ENCODE measurements at places on chromosomes 13 and 19.

- DNase-seq, result no peak
Observed at GRCh38 chr13:26051657-26052311, at the start of gene SHISA2. SHISA2 (minus strand) TSS chr13:26052016; CDS start chr13:26050975, 1,041 bp downstream.

- DNase-seq, result peak; percentile 88
Observed at GRCh38 chr19:17847538-17848366, at the start of gene JAK3. JAK3 (minus strand) TSS chr19:17847982; CDS start chr19:17844417, 3,565 bp downstream.

DNA sequence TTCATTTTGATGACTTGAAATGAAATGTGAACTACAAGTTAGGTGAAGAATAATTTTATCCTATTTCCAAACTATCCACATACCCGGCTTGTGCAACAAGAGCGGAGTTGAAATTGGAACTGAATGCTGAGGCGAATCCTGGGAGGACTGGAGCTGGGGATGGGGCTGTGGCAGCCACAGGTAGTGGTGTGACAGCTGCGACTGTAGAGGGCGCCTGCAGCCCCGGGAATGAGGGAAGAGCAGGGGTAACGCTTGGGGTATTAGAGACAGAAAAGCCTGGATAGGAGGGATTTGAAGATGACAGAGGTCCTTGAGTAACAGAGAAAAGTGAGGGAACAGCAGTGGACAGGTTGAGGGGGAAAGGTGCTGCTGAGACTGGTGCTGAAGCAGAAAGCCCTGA lies 22.0 kb upstream of the STOML3 start:
- DNase-seq, result no peak

GRCh38 chr13:32079587-32079986 lies 48.0 kb downstream of the FRY start:
- no peak for DNase-seq

DNA sequence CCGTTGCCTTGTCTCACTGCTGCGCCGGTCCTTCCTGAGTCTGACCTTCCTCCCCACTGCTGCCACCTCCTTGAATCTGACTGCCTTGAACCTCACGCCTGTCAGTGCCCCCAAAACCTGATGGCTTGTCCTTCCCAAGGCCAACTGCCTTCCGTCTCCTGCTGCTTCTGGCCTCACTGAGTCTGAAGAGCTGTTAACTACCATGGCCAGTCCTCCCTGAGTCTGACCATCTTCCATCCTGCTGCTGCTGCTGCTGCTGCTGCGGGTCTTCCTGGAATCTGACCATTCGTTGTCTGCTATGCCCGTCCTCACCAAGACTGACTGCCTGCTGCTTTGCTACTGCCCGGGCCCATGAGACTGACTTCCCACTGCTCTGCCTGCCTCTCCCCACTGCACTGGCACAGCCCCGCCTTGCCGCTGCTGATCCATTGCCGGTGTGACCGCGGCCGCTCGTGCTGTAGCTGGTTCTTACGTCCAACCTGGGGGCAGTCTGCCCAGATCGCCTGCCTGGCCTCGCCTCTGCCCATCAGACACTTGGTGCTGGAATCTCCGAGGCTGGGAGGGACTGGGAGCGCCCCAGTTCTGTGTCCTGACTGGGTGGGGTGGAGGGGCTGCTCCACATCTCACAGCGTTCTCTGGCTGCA lies 2.9 kb upstream of the RCN3 start:
- no peak for DNase-seq

DNA sequence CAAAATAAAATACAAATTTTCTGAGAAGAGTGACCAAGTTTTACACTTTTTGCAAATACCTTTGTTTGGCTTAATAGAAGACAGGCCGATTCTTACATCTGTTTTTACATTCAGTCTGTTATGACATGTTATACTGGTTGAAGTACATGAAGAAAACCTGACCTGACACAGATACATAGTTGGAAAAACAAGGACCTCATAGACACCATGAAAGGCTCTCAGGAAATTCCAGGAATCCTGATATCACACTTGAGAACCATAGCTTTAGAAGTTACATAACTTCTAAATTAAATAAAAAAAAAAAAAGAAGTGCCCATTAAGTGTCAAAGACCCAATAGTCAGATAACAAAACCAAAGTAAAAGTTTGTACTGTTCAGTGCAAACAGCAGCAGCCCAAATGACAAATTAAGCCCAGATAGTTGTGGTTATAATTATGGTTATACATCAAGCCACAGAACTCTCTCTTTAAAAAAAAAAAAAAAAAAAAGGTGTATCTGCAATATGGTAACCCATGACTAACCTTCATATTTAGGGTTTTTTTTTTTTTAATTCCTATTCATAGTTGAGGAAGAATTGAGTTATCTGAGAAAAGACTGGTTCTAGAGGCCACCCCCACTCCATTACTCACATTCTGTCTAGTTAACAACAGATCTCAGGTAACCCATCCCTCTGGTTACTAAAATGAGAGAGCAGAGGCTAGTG lies 19.8 kb downstream of the RBM26 start:
- DNase-seq, result no peak

- no peak for DNase-seq
Observed at GRCh38 chr13:102227741-102228140, 174.1 kb downstream of the FGF14 start.

DNA sequence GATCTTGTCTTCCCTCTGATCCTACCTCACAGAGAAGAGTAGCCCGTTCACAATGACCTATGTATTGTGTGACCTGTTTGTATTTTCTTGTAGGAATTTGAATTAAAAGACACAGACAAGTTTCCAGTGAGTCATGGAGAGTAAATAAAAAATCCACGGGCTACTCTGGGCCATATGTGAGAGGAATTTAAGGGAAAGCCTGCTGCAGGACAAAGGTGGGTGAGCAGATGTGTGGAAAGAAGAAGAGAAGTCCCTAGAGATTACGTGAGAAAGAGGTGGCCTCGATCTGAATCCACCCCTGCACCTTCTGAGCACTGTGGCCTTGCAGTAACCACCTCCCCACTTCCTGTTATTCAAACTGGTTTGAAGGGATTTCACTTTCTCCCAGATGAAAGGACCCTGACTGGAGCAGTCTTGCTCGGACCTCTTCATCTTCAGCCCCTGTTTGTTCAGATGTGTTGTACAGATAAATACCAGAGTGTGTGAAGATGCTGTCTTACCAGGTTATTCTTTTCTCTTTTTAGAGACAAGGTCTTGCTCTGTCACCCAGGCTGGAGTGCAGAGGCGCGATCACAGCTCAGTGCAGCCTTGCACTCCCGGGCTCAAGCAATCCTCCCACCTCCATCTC lies 205.4 kb downstream of the PDS5B start:
- DNase-seq, result no peak

- DNase-seq, result no peak
Observed at GRCh38 chr19:16078759-16079707, 2.7 kb downstream of the TPM4 start.

DNA sequence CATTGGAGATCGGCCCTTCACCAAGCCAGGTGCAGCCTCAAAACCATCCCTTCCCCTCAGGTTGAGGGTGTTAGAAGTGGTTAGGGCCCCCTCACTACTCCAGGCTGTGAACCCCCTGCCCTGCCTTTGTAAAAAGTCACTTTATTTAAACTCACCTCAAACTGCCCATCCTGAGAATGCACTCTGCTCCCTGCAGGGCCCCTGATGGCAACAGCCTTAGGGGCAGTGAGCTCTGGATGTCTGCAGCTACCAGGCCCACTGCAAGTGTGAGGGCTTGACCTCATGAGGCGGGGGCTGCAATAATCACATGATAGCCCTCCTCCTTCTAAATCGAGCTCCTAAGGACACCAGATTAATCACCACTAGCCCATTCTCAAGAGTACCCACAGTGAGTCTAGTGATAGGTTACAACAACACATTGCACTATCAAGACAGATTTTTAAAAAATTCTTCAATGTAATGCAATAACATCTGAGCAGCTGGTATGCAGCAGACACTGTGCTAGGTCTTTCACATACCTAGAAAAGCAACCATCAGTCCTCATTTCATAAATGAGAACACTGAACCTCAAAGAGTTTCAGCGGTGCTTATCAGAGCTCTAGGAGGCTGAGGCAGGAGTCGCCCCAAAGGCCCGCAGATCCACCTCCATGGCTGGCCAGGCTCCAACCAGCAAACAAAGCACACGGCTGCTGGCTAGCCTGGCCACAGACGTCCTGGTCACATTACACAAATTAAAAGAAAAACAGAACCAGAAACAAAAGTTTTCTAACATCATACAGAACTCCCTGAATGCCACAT lies 26.0 kb downstream of the SLC7A1 start:
- no peak for DNase-seq

- DNase-seq, result no peak
Observed at GRCh38 chr19:30228835-30229524, 143.2 kb upstream of the ZNF536 start.

GRCh38 chr13:94318418-94318817 lies 161.1 kb downstream of the DCT start:
- DNase-seq, result no peak

DNA sequence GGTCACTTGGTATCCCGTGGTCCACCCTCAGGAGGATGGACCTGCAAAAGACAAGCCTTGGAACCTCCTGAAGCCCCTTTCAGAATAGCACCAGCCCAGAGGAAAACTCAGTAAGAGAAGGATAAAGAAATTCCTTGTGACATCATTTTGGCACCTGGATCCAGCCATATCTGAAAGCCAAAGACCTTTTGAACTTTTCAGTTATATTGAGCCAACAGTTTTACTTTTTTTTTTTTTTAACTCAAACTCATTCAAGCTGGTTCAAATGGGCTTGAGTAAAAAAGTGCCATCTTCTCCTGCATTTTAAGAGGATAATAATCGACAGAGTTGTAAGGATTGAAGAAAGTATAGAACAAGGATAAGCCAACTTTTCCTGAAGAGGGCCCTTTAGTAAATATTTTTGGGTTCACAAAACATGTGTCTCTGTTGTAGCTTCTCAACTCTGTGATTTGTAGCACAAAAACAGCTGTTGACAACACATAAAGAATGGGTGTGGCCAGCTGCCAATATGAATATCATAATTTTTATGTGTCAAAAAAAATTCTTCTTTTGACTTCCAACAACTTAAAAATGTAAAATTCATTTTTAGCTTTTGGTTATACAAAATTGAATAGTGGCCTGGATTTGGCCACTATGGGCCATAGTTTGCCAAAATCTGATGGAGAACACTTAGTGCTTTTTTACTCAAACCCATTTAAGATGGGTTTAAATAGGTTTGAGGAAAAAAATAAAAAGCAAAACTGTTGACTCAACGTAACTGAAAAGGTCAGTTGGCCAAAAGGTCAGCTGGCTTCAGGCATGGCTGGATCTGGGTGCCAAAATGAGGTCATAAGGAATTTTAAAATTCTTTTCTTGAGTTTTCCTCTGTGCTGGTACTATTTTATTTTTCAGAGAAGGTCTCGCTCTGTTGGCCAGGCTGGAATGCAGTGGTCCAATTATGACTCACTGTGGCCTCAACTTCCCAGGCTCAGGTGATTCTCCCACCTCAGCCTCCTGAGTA lies 50.7 kb downstream of the ACSBG2 start:
- DNase-seq, result peak; percentile 78

- DNase-seq, result no peak
Observed at GRCh38 chr13:92221916-92222315, 823.5 kb downstream of the GPC5 start.

DNA sequence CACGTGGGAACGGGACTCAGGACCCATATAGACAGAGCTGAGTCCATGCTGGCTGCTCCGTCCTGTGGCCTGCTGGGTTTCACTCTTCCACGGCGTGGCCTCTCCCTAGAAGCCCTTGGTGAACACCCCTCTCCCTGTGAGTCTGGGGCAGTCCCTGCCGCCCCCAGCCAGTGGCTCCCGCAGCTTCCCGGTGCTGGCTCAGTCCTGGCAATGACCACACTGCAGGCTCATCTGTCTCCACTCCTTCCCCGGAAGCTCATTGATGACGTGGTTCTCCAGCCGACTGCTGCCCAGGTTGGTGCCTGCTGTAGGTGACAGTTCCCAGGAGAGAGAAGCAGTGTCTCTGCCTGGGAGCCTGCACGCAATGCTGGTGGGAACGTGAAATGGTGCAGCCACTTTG lies 2.1 kb upstream of the TEX29 start:
- peak; percentile 53 for DNase-seq

- DNase-seq, result no peak
Observed at GRCh38 chr13:44425041-44425814, 51.6 kb downstream of the SERP2 start.

DNA sequence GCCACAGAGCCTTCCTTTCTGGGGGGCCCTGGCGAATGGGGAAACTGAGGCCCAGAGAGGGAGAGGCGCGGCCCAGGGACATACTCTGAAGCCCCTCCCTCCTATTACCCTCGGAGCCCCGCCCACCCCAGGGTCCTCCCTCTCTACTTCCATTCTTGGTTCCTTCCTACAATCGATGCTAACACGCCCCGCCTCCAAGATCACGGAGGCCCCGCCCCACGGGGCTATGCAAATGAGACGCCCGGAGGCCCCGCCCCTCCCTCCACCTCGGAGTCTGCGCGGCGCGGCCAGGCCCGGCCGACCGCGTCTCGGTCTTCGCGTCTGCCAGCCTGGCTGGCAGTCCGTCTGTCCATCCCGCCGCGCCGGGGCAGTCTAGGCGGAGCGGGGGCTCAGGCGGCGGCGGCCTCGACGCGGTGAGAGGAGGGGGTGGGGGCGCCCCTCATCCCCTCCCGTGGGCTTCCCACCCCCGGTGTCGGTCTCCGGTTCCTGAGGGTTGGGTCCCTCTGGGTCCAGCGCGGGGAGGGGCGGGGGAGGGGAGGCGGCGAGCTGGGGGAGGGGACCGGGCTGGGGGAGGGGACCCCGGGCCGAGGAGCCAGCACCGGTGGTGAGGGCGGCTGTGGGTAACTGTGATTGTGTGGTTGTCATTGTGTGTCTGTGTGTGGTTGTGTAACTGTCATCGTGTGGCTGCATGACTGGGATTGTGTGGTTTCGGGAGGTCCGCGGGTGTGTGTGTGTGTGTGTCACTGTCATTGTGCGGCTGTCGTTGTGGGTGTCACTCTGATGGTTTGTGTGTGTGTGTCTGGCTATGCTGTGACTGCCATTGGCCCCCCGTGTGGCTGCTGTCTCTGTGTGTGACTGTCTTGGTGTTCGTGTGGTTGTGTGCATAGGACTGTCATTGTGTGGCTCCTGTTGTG lies at the start of gene PLPPR2:
TSS of gene PLPPR2 (plus strand) at position 273 of the 914 bp plus-strand sequence. CDS start 2,242 bp downstream, outside the sequence.
- peak; percentile 99 for DNase-seq

DNA sequence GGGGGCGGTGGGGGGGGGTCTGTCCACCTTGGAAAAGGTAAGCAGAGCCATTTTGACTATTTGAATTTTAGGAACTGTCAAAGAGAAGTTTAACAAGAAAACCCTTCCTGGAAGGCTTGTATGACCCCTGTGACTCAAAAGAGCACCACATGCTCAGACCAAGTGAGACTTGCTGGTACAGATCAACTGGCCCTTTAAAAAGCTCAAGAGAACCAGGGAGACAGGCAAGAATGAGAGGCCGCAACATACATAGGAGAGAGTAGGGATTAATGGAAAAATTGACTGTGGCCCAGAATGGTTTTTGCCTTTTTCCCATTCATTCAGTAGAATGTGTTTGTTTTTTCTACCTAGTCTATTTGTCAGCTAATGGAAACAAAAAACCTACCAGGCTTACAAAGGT lies 26.2 kb upstream of the ATP8A2 start:
- no peak for DNase-seq

All from posterior vena cava (tissue), 2 donors.